ENCODE measurements at places on chromosomes 7 and 10.

- no peak for DNase-seq
Observed at GRCh38 chr10:47339759-47340607, 8.2 kb upstream of the RBP3 start.

GRCh38 chr7:76201732-76202665, at the start of gene SRRM3:
SRRM3 (plus strand) TSS chr7:76201896; CDS start chr7:76235067, 33,171 bp downstream.
- DNase-seq: peak; percentile 74

DNA sequence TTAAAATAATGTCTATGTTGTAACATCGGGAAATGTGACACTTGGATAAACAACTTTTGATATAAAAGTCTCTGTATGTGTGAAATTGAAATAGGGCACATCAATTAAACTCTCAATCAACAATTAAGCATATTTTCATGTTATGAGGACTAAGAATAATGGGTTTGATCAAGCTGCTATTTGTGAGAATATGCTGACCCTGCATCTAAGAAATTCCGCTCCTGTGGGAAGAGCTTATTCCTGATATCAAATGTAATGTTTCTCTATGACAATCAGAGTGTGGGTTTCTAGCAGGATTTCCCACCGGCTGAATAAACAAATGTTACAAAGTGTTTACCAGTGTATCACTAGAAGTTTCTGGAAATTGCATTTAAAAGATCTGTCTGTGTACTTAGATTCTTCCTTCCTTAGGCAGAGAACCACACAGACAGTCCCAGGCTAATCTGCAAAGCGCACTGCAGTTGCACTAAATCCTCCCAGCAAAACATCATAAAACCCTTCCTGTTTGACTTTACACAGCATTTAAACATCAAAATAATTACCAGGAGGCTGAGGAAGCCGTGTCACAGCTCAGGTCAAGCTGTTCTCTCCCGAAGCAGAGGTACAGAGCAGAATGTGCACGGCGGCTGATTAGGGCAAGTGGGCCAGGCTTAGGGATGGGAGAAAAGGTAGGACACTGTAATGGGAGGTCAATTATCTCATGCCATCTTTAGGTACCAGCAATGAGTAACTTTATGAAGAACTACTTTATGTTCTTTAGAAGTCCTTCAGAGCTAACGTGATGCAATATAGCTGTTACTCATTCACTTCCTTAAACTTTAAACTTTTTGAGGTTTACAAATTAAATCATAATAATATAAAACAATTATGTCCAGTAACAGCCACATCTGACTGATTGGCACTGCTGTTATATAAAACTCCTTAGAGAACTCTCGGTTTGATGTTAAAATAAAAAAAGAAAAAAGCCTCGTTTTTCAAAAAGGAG, 109.1 kb upstream of the CTTNBP2 start:
- no peak for DNase-seq

DNA sequence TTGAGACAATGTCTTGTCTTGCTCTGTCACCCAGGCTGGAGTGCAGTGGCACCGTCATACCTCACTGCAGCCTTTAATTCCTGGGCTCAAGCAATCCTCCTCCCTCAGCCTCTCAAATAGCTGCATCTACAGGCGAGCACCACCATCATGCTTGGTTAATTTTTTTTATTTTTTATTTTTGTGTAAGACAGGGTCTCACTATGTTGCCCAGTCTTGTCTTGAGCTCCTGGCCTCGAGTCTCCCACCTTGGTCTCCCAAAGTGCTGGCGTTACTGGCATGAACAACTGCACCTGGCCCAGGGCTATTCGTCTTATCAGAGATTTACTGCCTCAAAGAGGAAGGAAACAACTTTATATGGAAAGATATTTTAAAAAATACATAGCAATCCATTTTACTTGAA, 102.8 kb upstream of the NUPR2 start:
- DNase-seq: no peak

DNA sequence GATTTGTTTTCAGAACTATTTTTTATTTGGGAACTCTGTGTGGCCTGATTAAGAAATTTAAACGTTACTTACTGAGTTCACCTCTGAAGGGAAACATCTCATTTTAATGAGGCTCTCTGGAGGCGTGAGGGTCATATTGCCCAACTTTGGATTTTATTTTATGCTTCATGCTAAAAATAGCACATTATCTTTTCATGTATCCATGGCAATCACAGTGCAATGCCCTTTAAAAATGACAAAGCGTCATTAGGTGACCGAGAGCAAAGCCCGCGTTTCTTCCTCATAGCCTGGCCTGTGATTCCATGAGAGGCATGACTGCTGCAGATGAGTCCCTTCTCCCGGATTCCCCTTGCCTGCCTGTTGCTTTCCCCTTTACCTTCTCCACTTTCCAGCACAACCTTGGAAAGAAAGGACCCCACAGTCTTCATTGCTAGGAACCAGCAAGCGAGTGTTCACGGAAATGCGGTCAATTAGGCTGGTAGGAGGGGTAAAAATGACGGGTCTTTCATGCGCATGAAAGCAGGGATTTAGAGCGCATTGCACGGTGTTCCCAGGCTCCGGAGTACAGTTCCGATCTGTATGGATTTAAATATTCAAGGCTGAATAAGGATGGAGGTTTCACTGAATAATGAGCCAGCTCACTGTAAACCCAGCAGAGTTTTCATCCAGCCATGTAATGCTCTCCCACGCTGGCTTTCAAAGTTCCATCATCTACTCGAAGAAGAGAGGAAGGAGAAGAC, 98.2 kb upstream of the PITRM1 start:
- DNase-seq: no peak

DNA sequence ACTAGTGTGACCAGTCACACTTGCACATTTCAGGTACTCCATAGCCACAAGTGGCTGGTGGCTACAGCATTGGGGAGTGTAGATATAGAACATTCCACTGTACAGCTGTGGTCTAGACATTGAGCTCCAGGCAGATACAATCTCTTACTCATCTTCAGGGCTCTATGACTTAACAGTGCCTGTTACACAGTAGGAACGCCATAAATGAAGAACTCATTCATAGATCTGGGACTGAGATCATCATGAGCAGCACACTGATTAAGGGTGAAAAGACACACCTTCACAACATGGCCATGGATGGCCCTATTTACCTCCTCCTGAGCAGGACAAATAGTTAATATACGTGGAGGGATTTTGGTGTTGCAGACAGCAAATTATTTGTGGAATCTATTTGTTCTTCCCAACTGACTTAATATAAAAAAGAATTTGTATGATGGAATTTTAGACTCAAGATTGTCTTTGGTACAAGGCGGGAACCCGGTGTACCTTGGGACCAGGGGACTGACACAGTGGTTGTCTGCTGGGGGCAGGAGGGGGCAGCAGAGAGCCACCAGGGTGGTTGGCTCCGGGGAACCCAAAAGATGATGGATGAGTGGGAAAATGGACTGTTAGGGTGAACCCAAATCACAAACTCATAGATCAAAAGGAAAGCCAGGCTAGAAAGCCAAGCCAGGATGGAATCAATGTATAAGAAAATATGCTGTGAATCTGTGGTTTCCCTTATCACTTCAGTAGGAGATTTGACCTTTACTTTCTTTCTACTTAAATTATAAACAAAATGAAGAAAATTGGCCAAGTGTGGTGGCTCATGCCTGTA, 24.3 kb upstream of the CPA2 start:
- peak; percentile 65 for DNase-seq

DNA sequence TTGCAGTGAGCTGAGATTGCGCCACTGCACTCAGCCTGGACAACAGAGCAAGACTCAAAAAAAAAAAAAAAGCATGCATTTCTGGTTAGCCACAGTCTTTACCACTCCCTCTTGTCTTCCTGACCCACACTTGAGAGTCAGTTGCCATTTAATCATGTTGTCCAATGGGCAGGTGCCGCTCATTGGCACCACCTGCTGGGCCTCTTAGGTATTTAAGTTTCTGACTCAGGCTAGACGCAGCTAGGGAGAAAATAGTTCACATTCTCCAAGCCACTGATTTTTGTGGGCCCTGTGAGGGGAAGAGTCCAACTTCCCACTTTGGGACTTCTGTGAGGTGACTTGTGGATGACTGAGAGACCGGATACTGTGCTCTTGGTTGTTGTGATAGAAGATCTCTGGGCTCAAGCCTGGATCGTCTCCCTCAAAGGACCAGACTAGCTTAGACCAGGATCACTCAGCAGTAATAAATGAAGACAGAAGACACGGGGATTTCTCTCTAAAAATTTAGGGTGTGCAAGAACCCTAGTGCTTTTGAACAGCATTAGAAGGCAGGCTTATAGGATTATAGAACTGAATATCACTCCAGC, 26.8 kb upstream of the SORCS3 start:
- DNase-seq: peak; percentile 47

GRCh38 chr7:128168667-128169210, 72.3 kb upstream of the LEP start:
- peak; percentile 6 for DNase-seq

DNA sequence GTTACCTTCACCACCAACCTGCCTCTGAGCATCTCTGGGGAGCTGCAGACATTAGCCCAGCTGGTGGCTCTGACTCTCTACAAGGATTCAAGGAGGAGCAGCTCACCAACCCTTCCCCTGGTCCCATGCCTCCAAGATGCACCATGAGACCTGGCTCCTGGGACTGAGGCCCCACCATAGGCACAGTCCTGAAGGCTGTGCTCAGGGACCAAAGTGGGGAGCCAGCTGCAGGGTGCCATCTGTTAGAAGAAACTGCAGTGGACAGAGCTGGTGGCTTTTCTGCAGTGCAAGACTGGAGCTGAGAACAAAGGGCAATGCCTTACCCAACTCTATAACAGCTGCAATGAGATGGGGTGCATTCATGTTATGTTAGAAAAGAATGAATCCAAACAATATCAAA, 581.6 kb downstream of the TCERG1L start:
- no peak for DNase-seq

DNA sequence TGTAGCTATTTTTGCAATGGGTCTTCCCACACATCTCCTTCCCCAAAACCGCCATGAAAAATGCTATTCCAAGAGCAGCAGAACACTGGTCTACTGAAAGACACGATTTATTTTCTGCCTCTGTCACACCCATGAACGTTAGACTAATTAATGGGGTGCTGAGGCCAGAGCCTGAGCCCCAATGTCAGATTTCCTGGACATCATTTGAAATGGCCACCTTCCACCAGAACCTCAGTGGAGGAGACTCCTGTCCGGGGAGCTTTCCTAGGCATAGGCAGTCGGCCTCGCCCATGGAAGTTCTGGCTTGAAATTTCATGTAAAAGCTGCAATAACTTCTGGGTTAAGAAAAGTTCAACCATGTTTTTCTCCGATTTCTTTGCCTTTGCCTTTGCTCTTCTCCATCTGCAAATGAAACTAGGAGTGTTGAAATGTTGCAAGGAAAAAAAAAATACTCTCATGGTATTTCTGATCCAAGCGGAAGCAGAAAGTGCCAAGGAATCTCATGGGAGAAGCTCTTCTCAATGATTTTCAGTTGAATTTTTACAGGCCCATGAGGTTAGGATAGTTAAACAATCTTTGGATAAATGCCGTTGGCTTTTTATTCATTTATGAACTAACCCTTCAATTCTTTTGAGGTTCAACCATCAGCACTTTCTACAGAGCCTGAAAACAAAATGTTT, 570.8 kb upstream of the MGMT start:
- DNase-seq: peak; percentile 65

GRCh38 chr7:150695654-150696053, 10.1 kb downstream of the GIMAP2 start:
- no peak for DNase-seq

DNA sequence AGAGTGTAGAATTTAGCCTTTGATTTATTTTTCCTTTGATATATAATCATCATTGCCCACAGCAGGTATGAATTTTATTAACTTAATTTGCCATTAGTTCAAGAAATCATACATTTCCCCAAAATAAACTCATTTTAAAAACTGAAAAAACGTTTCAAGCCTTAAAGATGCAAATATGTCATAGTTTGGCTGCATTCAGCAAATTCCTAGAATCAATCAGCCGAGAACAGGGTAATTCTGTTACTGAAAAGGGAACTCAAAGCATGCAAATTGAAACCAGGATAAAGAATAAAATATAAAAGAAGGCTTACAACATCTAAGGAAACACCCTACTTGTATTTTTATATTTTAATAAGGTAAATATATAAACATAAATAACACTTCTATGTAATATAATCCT, 233.8 kb upstream of the PRKCQ start:
- DNase-seq: no peak

DNA sequence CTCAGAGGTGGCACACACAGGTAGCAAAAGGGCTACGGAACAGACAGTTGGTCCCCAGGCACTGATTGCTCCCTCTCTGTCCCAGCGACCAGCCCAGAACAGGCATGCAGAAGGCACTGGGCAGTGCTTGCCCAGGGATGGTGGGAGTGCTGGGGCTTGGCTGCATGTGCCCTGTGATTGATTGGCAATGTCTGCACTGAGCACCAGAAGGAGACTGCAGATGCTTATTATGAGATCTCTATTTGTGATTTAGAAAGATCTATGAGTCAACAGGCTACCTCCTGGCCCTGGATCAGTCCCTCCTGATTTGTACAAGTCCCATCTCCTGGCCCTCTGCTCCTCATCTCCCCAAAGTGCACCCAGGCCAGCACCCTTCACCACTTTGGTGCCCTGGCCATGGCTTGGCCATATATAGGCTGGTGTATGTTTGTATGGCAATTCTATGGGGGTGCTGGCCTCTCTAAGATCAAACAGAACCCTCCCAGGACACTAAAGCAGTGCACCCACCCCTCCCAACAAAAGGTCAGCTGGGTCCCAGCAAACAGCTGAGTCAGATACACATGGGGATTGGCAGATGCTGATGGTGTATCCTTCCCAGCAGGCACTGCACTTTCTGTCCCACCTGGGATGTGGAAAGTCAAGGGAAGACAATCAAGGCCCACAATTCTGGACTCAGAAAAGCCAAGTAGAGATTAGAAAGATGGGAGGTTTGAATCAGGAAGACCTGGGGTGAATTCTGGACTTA, 30.9 kb downstream of the CAMK2B start:
- DNase-seq: no peak

DNA sequence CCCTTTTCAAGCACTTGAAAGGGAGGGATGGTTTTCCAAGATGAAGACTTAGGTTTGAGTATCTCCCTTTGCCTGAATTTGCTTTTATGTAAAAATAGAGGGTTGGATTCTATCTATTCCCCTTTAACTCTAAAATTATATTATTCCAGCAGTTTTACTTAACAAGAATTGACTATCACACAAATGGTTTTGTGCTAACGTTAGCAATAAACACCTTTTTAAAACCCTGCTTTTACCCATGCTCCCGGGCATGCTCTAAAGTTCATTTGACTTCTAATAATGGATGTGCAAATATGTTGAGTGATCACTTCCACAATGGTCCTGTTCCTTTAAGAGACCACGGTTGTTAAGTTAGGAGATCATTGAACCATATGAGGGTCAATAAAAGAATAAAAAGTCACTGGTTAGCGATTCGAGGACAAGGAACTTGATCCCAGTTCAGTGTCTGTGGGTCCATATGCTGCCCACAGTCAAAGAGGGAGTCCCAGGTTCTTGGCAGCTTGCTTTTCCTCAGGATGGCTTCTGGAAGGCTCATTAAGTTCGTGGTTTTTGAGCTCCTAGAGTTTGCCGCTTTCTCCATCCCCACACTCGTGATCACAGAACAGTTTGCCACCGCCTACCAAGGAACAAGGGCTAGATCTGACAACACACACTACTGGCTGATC, at the start of gene TMEM236:
Gene TMEM236 (plus strand): TSS at position 421 of the 665 bp plus-strand sequence. CDS start 95 bp downstream, at position 516.
- DNase-seq: no peak

DNA sequence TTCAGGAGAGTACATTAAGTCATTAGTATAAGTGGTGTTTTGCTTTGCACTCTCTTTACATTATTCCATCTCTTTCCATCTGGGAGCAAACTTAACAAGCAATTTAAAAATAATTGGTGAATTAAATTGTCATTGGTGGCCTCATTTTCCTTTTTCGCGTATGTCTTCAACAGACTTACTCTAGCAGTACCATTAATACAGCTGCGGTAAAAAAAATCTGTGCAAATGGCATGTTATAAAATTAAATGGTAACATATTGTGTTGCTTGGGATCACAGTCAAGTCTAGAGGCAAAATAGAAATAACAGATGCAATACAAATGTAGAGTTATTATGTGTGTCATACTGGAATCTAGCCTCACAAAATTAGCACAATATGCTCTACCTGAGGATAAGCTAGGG, 322.4 kb downstream of the PCDH15 start:
- no peak for DNase-seq

All from cardiac fibroblast (primary cell).